Erythroblast (primary cell): ENCODE measurements at places on chromosomes 3 and 15.
A peak's percentile ranks its signal among the peaks of the same experiment; 100 is the strongest.

DNA sequence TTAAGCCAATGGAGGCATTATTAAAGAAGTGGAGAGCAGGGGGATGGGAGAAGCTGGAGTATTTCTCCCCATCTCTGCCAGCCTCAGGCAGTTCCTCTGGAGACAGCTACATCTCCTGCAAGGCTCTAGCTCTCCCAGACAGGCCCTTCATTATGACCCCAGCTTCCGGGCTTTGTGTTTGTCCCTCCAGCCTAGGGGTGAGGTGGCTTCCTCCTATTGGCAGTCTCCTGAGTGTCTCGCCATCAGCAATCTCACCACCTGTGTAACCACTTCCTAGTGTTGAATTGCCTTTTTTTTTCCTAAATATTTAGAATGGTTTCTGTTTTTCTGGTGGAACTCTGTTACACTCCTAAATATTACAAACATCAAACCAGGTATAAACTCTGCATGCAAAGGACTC, 122.3 kb downstream of the FAM174B start:
- DNase-seq = no peak

DNA sequence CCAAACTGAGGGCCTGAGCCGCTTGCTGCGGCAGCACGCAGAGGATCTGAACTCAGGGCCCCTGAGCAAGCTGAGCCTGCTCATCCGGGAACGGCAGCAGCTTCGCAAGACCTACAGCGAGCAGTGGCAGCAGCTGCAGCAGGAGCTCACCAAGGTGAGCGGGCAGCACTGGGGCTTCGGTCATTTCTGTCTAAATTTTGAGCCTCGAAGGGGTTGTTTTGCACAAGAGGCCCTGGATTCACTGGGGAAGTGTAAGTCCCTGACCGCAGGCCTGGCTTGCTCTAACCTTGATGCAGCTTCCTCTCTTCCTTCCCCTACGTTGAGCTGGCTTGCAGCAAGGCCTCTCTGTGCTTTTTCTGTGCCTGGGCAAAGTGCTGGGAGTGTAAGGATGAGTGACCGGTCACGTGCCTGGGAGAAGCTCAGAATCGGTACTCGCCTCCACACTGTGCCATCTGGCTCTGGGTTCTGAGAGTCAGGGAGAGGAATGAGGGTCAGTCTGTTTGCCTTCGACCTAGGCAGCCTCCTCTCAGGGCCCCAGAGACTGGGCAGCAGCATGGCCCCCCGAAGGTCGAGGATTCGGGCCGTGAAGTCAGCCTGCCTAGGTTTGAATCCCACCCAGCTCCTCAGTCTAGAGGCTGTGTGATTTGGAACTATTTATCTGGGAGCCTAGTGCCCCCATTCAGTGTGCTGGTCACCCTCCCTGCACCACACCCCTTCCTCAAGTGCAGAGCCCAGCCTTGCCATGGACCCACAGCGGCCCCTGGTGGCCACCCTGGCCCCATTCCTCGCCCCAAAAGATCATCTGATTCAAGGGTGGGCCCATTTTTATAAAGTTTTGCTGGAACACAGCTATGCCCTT, 1.4 kb downstream of the FES start:
- DNase-seq = peak; percentile 92

- DNase-seq = no peak
Measured at GRCh38 chr3:138995706-138996105, 10.4 kb downstream of the PRR23A start.

GRCh38 chr3:36924744-36925521, 19.9 kb downstream of the TRANK1 start:
- no peak for DNase-seq

DNA sequence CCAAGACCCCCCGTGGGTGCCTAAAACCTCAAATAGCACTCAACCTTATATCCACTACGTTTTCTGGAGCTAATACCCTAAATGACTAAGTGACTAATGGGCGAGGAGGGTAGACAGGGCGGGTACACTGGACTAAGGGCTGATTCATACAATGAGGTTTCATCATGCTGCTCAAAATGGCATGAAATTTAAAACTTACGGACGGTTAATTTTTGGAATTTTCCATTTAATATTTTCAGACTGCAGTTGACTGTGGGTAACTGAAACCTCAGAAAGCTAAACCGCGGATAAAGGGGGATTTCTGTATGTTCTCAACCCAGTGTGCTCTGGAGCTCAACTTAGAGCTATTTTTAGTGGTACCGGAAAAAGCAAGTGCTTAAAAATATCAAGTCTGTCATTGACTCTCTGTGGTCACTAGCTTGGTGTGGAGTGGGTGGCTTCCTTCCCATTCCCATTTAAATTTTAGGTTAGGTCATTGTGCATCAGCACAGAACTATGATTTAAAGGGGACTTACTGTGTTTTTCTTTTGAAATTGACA, 72.9 kb downstream of the LRRC28 start:
- no peak for DNase-seq

DNA sequence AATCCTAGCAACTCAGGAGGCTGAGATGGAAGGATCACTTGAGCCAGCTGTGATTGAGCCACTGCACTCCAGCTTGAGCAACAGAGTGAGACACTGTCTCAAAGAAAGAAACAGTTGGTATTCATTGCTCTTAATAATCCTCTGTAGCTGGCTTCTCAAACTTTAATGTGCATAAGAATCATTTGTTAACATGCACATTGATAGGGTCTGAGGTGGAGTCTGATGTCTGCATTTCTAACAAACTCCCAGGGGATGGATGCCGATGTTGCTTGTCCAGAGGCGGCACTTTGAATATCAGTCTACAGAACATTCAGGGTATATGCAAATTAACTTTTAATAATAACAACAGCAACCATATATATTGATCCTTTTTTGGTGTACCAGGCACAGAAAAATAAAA, 39.9 kb downstream of the NKIRAS1 start:
- no peak for DNase-seq

DNA sequence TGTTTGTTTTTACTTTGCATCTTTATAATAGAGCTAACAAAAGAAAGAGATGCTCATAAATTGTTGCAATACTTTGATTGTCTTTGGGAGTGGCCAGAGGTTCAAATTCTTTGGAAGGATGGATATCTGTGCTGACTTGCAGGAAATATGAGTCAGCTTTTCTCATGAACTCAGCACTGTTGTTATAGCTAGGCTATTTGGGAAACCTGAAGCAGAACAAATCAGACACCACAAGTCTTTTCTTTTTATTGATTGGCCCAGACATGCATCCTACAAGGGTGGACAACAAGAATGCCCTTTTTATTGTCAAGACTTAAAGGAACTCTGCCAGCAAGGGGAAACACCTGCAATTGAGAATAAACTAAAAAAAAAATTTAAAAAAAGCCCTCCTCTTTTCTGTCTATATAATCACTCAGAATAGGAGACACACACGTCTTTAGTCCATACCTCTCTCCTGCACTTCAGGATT, 4.6 kb upstream of the DENND4A start:
- peak; percentile 56 for DNase-seq

GRCh38 chr3:55818485-55818884, 331.4 kb upstream of the WNT5A start:
- DNase-seq = no peak

DNA sequence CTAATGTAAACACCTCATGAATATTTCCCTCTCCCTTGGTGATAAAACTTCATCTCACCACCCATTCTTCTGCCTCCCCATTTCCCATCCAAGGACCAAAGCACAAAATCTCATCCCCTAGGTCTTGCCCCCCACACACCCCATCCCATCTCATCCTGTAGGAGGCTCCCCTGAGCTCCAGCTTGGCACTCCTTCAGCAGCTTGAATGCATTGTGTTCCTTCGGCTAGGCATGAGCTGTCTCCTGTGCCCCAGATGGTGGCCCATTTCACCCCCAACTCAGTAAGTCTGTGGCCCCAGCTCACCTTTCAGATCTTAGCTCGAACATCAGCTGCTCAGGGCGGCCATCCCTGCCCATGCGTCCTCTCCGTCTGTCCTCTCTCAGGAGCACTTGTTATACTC, 203.6 kb upstream of the NR2F2 start:
- no peak for DNase-seq

DNA sequence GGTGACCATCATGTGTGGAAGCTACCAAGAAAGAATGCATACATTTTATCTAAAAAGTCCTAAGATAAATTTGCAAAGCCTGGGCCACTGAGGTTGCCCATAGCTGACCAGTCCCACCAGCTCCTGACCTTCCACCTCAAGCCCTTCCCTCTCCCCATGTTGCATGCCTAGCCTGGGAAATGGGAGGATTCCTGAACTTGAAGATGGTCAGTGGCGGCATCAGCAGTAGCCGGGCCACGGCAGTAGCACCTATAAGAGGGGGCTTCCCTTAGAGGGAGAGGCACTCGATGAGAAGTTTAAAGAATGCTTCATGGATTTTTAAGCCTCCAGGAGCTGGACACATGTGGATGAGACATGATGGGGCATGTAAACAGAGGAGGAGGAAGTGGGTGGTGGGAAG, 172.1 kb downstream of the KLF13 start:
- no peak for DNase-seq

GRCh38 chr15:45346381-45346780, 32.0 kb downstream of the GATM start:
- DNase-seq = no peak

GRCh38 chr3:191123231-191123630, 75.8 kb upstream of the OSTN start:
- no peak for DNase-seq

- no peak for DNase-seq
Measured at GRCh38 chr3:140406655-140407054, 271.2 kb upstream of the TRIM42 start.

DNA sequence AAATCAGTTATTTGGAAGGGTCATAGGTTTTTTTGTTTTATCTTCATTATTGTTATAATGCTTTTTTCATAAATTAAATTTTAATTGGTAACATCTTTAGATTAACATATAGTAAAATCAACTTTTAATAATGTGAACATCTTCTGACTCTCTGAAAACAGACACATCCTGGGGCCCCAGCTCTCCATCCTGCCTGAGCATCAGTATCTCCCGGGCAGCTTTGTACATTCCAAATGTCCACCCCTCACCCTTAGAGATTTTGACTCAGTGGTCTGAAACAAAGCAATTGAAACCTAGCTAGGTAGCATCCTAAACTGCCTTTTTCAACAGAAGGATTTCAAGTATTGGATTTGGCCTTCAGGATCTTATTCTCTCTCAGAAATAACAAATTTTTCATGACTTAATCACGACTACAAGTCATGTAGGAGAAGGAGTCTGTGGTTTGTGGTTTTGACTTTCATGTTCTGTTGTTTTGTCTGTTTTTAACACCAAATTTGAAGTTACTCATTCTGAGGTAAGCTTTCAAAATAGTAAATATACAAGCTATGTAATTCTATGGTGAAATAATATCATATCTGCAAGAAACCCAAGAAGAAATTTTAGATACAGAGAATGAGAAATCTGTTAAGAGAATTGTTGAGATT, 147.3 kb upstream of the UBE2E2 start:
- DNase-seq = no peak

DNA sequence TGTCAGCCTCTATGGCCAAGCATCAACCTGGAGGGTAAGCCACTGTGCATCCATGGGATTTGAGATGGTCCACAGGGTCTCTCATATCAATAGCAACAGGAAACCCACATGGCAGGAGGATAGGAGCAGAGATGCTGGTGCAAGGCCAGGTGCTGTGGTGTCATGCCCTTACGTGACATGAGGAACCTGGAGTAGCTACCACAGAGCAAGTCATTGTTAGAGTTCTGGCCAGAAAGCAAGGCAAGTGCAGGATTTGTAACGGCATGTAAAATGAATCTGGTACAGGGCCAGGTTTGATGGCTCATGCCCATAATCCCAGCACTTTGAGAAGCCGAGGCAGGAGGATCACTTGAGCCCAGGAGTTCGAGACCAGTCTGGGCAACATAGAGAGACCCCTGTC, 14.8 kb upstream of the ZNF774 start:
- DNase-seq = no peak

GRCh38 chr3:159169828-159170227, 368.0 kb downstream of the MFSD1 start:
- no peak for DNase-seq

GRCh38 chr3:52021489-52022268, 26.0 kb upstream of the RPL29 start:
- DNase-seq = no peak

- DNase-seq = no peak
Measured at GRCh38 chr15:96115642-96116041, 214.9 kb upstream of the NR2F2 start.

DNA sequence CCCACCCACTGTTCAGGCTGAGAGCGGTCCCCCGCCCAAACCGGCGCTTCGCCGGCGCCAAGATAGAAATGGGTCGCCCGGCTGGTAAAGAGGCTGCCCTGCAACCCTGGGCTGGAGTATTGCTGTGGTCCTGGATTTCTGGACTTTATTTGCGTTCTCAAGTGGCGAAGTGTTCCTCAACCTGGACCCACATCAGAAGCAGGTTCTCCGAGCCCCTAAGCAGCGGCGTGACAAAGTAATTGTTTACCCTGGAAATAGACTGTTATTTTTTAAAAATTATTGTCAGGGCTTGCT, 481 bp upstream of the DYNC1LI1 start:
- DNase-seq = no peak

GRCh38 chr3:66004244-66004643, 34.5 kb downstream of the MAGI1 start:
- no peak for DNase-seq

DNA sequence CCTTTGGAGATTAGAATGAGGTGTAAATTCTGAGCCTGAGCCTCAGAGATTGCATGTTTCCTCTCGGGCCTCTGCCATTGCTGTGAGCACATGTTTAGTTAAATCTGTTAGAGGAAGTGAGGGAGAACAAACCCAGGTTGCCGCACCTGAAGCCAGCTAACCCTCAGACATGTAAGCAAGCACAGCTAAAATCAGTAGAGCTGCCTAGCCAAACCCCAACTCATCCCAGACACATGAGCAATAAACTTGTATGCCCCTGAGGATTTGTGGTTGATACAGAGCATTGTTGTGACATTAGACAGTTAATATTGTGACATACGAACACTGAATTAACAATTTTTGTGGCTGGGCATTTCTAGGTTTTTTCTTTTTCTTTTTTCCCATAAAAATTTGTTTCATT, 41.9 kb downstream of the NMD3 start:
- no peak for DNase-seq

- DNase-seq = no peak
Measured at GRCh38 chr3:141236361-141236760, 4.7 kb downstream of the PXYLP1 start.

DNA sequence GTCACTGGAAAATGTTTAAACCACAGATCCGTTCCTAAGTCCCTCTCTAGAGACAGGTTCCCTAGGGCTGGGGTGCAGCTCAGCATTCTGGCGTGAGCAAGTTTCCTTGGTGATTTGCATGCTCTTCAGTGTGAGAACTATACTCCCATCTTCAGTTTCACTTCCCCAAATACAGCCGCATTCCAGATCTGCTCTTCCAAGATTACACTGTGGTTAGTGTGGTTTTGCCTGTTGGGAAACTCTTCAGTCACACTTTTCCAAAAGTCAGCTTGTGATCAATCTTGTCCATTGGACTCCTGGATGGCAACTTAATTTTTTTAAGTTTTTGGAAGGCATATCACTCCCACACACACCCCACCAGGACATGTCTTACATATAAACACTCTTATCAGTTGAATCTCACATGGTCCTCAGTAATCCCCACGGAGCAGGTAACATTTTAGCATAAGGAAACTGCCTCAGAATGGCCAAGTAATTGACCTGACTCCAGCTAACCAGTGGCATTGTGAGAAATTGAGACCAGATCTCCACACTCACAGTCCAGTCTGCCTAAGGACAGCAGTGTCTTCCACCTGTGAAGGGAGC, 33.5 kb upstream of the PTPN23 start:
- no peak for DNase-seq
